ENCODE measurements at places on chromosomes 13 and 19.

DNA sequence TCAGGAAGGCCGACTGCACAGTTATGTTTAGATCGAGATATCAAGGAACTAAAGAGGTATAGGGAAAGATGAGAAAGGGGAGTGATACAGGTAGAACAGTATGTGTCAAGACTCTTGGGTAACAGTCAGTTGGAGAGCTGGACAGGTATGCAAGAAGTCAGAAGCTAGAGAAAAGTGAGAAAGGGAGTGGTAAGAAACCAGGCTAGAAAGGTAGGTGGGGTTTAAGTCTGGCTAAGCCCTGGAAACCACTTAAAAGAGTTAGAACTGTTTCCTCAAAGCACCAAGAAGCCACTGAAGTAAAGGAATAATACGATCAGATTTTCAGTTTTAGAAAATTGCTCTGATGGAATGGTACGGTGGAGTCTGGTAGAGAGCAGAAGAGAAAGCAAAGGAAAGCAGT is 196.4 kb downstream of the VWA8 start:
- no peak for DNase-seq

- no peak for DNase-seq
Measured at GRCh38 chr13:72109863-72110262, 242.9 kb upstream of the DACH1 start.

DNA sequence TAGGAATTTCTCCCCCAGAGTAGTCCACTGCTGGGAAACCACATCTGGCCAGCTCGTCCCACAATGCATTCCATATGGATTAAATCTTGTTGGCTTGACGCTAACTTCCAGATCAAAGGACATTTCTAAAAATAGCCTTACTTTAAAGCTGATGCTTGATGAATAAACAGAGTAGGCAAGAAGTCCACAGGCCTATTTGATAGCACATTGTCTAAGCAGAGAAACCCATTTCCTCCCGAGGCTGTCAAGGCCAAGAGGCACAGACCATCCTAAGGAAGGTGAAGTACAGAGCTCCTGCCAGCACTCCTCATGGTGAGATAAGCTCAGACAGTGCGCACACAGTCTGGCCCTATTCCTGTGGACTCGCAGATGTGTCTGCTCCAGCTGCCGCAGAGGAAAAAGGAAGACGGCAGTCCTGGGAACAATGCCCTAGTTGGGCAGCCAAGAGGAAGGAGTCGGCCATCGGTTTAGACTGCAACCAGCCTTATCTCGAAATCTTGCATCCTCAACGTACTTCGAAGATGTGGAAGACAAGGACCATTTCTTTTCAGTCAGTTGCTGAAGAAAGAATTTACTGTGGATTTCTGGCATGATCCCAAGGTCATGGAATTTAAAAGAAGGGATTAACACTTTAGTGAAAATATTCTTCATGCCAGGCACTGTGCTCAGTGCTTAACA is 156.8 kb downstream of the RGCC start:
- no peak for DNase-seq

- DNase-seq, result no peak
Measured at GRCh38 chr13:92537471-92537870, 689.1 kb upstream of the GPC6 start.

- no peak for DNase-seq
Measured at GRCh38 chr13:26735677-26736076, 24.9 kb downstream of the GPR12 start.

GRCh38 chr19:50377051-50377461 is 799 bp downstream of the NR1H2 start:
- DNase-seq, result no peak

- peak; percentile 68 for DNase-seq
Measured at GRCh38 chr19:17394891-17395415, 957 bp upstream of the CCDC194 start.

DNA sequence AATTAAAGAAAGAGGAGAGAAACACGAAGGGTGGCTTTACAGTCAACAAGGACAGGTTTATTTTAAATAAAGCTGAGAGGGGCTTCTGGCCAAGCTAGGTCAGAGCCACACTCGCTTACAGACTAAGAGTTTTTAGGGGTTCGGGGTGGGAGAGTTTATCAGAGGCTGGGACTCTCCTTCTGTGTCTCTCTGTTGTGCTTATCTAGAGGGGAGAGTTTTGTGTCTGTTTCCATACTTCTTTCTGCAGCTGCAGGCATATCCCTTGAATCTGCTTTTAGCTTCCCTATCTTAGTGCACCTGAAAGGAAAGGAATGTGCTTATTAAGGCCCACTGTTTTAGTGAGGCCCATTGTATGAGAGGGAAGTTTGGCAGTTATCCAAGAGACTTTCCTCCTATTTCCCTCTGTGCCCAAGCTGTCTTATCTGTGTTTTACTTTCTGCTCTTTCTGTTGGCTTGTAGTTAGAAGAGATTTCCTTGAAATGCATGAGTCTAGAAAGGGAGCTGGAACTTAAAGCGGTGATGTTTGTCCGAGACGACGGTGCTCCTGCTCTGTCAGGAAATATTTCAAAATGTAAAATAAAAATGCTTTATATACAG is 275.3 kb downstream of the KCTD12 start:
- no peak for DNase-seq

GRCh38 chr19:49145573-49146407 is 9.4 kb downstream of the HRC start:
- DNase-seq, result peak; percentile 80

DNA sequence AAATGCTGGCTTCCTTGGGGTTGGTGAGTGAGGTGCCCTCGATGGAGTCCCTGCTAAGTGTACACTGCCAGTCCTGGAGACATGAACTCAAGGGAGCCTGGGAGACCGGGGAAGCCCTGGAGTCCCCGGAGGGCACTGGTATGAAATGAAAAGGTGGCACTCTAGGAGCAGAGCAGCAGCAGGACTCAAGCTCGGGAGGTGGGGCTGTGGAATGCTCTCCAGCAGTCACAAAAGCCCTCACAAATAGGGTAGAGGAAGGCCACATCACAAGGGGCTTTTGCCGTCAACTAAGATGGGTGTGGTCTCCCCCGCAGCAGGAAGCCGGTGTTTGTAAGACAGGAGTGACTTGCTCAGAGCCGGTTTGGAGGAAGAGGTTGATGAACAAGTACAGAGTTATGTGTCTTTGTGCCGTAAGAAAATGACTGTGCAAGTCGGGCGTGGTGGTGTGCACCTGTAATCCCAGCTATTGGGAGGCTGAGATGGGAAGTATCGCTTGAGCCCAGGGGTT is 19.3 kb downstream of the CCNE1 start:
- peak; percentile 47 for DNase-seq

DNA sequence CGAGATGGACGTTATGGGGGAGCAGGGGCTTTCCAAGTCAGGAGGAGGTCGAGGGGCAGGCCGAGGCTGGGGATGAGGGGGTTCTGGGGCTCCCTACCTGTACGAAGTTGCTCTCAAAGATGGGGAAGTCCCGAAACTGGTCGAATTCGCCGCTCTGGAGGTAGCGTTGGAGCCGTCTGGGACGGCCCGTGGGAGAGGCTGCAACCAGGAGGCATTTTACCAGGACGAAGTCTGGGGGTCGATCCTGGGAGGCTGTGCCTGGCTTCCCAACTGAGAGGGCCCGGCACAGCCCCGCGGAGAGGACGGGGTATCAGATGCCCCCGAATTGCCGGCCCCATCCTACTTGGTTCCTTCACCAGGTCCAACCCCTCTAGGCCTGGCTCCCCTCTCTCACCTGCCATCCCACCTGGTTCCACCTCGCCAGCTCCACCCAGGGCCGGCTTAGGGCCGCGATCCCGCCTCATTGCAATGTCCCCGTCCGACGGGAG is 527 bp upstream of the EMC10 start:
- no peak for DNase-seq

DNA sequence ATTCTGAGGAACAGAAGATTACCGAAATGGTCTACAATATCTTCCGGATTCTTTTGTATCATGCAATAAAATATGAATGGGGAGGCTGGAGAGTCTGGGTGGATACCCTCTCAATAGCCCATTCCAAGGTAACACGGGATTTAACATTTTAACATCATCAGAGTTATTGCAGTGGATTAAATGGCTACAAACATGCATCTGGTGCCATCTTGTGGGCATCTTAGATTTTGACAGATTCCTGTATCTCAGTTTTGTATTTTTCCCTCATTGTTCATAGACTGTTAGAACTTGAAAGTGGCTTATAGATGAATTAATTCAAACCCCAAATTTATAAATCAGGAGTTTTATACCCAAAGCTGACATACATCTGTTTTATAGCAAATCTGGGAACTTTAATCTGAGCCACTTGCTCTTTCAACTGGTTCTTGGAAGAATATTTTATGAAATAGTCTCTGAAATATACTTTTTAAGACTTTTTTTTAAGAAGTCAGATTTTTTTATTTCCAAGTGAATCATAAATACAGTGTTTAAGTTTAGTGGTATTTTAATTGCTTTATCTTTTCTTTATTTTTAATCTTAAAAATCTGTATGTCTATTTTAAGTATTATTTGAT is 215.2 kb downstream of the NBEA start:
- DNase-seq, result no peak

DNA sequence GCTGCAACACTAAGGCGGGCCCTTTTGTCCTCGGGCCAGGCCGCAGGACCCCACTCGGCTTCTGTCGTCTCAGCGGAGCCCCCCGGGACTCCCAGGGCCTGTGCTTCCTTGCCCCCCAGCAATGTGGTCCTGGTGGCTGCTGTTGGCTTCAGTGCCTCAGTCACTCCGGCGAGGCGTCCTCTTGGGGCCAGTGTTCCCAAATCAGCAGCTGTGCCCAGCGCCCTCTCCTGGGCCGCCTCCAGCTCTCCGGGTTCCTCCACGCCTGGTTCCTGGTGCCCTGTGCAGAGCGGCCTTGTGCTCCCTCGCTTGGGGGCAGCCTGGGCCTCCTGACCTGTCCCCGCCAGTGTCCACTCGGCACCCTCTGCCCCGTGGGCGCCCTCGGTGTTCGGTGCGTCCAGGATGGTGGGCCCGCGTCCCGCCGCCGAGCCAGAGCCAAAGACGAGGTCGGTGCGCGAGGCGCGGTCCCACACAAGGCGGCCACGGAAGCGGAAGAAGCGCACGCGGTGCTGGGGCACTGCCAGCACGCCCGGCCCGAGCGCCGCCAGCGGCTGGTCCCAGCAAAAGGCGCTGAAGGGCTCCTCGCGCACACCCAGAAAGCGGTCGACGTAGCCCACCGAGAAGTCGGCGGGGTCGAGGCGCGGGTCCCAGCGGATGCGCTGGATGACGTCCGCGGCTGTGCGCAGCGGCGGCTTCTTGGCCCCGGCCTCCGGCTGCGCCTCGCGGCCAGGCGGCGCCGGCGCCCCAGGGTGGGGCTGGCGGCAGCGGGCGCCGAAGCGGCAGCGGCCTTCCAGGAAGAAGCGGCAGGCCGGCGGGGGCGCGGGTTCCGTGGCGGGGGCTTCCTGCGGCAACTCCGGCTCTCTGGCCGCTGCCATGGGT is 685 bp downstream of the LENG9 start:
- DNase-seq, result peak; percentile 56

GRCh38 chr19:53696951-53697350 is 65.2 kb downstream of the DPRX start:
- no peak for DNase-seq

- no peak for DNase-seq
Measured at GRCh38 chr19:44876930-44877535, 14.0 kb upstream of the TOMM40 start.

- DNase-seq, result no peak
Measured at GRCh38 chr19:32674153-32674930, 638 bp downstream of the ANKRD27 start.

GRCh38 chr19:2586196-2586595 is 110.3 kb downstream of the GADD45B start:
- DNase-seq, result no peak

- DNase-seq, result no peak
Measured at GRCh38 chr13:102913914-102914313, 68.1 kb downstream of the ERCC5 start.

GRCh38 chr19:27705896-27706295 is 1507.1 kb downstream of the UQCRFS1 start:
- no peak for DNase-seq

DNA sequence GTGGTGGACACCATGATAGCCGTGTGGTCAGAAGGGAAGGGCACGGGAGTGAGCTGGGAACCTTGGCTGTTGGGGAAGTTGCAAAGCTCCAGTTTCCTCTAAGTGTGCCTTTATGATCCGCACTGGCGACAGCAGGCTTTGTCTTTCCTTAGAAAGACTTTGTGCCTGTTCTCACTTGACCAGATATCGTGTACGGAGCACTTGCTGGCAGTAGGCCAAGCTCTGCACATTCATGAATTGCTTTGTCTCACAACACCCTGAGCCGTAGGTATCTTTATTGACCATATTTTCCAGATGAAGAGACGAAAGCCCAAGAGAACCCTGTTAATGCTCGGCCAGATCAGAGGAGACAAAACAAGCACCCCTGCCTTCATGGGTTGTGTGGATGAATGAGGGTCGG is 15.1 kb downstream of the CUL4A start:
- DNase-seq, result no peak

DNA sequence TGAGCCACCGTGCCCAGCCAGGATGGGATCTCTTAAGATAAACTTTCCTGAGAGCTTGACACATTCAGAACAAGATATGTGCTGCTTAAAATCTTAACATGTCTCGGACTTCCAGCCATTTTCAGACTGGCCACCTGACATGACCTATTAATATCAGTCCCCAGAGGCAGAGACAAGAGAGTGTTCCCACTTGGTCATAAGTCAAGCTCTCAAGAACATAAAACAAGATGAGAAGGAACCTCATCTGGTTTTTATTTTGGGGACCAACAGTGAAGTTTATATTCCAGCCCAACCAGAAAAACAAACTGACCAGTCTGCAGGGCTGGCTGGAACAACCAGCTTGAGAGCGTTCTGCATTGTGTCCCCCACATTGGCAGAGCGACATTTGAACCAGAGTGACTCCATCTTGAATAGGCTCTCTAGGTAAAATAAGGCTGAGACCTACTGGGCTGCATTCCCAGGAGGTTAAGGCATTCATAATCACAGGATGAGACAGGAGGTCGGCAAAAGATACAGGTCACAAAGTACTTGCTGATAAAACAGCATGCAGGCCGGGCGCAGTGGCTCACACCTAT is 21.8 kb upstream of the PLEKHF1 start:
- DNase-seq, result no peak

DNA sequence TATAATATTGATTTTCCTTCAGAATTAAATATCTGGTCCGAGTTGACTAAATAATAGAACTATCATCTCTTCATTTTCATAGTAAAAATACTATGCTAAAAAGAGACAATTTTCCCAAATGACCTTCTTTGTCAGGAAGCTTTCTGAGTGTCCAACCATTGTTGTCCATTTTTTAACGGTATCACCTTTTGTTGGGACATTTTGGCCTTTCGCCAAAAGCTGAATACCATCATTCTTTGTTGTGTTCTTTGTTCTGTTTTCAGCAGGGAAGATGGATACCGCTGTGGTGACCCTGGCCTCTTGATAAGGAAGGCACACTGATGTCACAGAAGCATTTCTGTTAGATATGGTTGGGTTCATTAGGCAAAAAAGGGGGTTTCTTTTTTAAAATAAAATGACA is 654.4 kb upstream of the GPC6 start:
- no peak for DNase-seq

- DNase-seq, result no peak
Measured at GRCh38 chr13:51397262-51397941, 55.4 kb downstream of the INTS6 start.
